CD4-positive, alpha-beta T cell treated with Interleukin-4 for 1 hour (primary cell): ENCODE measurements at places on chromosomes 2 and 18.

- DNase-seq, result no peak
Measured at GRCh38 chr2:120464448-120464931, 118.6 kb downstream of the INHBB start.

DNA sequence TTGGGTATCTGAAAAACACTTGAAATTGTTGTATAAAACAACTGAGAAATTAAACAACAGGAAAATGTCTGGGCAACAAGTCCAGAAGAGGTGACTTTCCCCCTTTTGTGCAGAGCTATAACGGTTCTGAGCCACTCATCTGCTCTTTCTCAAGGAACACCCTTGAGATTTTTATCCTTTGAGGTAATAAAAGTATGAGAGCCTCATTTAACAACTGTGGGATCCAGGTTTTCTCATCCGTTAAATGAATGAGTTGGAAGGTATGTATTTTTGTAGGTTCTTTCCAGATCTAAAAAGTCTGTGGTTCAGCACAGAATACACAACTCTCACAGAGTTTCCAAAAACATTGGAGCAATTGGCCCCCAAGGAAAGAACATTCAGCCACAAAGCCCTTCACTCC is 93.0 kb downstream of the ANKRD44 start:
- DNase-seq, result no peak

DNA sequence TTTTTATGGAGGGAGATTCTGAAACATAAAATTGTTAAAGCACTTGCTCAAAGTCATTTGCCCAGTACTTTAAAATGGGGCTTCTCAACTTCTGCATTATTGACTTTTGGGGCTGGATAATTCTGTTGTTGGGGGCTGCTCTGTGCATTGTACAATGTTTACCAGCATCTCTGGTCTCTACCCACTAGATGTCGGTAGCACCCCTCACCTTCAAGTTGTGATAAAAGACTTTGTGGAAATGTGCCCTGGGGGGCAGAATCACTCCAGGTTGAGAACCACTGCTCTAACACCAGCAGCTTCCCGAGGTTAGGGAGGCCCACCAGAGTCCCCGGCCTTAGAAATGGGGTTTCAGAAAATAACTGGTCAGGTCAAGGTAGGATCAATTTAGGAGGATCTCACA is 26.8 kb upstream of the CUL3 start:
- DNase-seq, result no peak

GRCh38 chr2:179793238-179793637 is 68.2 kb downstream of the ZNF385B start:
- no peak for DNase-seq

DNA sequence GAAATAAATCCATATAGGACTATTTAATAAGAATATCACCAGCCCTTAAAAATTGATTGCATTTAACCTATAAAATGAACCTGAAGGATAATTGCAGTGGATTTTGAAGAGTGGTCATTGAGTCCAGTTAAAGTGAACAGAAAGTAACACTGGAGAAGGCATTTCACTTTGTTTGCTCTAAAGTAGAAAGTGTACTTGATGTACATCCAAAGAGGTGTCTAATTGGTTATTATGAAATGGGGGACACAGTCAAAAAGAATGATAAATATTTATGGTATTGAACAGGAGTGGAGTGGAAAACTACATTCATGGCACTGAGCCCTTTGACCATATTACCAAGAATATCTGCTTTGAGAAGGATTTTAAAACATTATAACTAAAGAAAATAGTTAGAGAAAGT is 28.2 kb upstream of the MAP2 start:
- no peak for DNase-seq

DNA sequence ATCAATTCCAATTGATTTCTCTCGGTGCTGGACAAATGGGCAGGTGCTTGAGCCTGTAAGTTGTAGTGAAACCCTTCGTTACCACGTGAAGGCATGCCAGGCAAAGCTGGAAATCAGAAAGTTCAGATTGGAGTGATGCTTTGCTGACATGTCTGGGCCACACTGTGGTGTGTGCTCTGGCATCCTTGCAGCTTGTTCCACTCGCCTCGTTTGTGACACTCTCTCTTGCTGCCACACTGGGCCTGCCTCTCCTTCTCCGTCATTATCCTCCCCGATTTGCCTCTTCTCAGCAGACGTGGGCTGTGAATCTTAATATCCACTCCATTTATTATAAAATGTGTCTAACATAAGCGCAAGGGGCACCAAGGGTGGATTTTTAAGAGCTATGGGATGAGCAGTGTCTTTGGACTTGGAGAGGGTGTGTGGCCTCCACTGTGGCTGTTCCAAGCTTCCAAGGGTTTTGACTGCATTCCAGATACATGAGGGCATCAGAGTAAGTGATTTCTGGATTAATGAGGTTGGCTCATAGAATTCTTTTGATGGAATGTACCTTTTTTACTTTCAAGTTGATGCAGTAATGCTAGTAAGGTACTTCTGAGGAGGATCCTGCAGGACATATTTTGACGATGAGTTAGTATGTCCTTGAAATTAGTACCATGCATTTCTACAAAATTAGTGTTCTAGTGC is 238.8 kb downstream of the TPGS2 start:
- no peak for DNase-seq

GRCh38 chr2:120675460-120676130 is 60.1 kb upstream of the GLI2 start:
- no peak for DNase-seq

GRCh38 chr18:36283448-36283847 is 14.1 kb upstream of the FHOD3 start:
- no peak for DNase-seq

DNA sequence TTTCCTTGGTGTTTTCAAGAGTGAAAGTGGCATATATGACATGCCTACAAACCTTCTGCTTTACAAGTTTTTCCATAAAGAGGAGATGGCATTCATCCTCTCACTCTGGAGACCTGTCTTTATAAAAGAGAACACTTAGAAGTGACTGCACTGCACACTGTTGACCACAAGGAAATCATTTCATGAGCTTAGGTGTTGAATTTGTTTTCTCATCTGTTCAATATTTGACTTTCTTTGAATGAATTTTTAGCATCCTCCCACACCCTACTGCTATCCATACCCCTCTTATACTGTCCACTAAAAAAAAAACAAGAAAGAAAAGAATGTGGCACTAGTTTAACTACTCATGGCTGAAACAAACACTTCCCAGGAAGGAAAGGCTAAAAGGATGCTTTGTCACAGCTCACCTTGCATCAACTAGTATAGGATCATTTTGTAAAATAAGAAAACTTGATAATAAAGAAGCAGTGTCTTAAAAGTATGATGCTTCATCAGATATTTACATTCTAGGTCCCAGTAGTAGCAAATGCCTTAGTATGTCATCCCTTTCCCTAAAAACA is 83.0 kb downstream of the ACVR1 start:
- DNase-seq, result no peak

- DNase-seq, result peak; percentile 10
Measured at GRCh38 chr2:134782792-134783191, 55.6 kb upstream of the ACMSD start.

- DNase-seq, result no peak
Measured at GRCh38 chr18:36786686-36787085, 42.1 kb downstream of the TPGS2 start.

DNA sequence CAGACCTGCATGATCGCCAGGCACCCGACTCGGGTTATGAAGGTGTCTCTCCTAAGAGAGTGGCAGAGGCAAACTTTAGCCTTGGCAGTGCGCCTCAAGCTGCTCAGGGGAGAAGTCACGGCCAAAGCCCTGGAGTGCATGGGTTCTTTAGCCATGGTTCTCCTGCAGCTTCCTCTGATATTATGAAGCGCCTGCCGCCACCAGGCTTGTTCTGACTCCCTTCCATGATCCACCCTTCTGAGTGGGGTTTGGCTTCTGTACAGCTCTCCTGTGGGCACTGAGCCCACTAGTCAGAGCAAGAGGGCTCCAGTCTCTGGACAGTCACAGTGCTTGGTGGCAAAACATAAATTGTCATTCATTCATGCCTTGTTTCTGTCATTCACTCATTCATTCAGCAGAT is 25.9 kb upstream of the TMBIM1 start:
- no peak for DNase-seq

DNA sequence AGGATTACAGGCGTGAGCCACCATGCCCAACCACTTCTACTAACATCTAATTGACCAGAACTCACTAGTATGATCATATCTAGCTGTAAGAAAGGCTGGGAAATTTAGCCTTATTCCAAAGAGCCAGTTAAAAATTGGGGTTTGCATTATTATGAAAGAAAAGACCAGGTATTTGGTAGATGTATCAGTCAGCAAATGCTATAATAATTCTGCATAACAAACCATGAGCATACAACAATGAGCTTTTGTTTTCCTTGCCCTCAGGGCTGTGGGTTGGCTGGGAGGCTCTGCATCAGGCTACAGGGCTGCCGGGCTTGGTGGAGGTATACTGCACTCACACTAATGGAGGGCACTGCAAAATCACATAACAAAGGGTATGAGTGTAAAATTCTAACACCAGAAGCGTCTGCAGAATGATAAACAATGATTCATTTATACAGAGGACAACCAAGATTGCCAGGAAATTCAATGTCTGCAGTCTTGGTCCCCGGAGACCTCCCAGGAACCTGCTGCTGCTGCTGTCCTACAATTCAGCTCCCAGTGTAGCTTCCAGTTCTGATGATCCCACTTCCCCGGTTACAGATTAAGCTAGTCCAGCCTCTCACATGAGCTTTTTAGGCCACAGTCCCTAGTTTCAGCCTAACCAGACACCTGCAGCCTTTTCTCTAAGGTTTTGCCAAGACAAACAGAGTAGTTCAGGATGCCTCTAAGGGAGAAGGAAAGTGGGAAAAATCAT is 32.2 kb upstream of the ST3GAL5 start:
- DNase-seq, result no peak

DNA sequence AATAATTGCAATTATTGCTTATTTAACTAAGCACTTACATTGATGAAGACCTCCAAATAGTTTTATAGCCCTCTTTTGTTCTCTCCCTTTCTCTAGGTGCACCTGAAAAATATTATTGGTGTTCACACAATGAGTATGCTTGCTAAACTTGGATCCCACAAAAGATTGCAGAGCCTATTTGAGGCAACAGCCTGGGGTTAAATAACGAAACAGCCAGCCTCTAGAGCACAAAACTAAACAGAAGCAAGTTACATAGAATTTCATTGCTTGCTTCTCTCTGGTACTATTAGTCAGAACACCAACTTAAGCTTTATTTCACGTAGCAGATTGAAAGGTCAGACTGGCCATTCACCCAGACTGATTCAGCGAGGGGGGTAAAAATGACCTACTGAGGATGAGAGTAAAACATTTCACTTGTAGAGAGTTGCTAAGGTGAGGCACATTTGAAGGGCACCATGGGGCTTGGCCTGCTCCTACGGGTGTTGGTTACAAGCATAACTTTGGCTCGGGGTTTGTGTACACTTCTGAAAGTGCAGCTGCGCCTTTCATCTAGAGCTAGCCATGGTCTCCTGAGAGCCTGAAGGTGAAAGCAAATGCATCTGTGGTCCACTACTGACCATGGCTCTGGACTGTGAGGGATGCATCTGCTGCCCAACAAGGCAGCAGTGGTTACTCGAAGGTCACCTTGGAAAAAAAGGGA is 225.1 kb upstream of the LRRTM1 start:
- DNase-seq, result no peak

DNA sequence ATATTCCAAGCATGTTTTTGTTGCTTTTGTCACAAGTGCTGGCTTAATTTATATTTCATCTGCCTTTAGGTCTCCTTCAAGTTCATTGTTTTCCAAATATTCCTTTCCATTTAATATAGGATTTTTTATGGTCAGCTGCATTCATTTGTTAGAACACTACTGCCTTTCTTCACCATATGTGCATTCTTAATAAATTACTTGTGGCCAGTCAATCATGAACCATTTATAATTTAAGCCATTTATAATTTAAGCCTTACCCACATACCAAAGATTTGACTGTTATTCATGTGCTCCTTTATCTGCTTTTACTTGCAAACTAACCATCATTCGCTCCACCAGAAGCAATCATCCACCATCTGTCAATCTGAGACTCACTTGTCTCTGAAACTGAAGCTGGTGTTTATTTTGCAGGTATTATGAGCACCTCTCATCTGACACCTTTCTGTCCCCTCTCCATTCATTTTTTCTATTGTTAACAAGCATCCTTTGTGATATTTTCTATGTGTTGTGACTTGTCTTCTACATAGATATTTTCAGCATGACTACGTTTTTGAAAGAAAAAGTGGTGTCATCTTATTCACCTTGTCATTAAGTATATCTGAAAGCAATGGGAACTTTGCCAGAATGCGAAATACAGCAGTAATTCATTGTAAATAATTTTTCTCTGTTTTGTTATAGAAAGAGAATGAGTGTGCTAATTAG is 786.8 kb downstream of the KCNJ3 start:
- DNase-seq, result no peak

DNA sequence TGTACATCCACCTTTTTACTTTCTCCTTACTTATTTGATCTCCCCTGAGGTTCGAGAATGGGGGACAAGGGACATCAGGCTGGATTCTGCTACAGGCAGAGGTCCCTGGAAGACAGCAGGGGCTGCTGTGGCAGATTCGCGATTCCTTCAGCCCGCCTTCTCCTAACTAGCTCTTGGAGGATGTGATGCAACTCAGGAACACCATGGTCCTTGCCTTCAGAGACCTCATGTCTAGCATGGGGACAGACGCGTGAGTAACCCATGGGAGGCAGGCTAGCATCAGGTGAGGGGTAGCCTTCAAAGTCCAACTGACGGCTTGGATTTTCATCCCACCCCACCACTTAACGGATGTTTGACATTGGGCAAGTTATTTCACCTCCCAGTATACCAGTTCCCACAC is 869 bp upstream of the TCF23 start:
- no peak for DNase-seq

- no peak for DNase-seq
Measured at GRCh38 chr2:195411219-195411687, 245.8 kb upstream of the SLC39A10 start.

GRCh38 chr2:89000235-89000634 is 308.8 kb downstream of the RPIA start:
- no peak for DNase-seq

DNA sequence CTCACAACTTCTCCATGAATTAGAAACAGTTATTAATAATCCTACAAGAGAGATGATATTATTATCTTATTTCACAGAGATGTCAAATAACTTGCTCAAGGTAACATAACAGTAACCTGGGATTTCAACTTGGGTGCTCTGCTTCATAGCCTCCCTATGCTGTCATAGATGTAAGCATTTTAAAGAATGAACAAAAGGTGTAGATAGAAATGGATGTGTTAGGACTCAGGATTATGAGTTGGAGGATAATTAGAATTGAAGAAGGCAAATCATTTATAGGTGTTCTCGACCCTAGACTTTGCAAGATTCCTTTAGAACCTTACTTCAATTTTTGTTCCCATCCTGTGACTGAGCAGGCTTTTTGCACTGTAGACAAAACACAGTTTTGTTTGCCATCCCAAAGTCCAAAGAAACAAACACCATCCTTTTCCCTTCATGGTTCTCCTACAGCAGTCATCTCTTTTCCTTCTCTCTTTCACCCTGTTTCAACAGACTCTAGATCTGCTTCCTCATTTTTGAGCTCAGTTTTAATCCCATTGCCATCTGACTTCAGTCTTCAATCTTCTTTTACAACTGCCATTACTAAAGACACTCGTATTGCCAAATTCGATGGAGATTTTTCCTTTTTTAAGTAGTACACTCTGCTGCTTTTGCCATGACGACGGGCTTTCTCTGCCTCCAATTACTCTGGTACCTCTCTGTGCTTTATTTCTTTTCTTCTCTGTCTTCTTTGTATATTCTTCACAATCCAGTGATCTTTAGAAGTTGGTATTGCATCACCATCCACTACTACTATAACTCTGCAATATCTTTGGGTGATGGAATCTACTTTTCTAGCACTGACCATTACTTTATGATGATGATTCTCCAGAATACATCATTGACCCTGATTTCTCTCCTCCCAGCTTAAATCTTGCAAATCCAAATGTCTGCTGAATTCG is 4.5 kb downstream of the HNMT start:
- no peak for DNase-seq
